Activated CD8-positive, alpha-beta memory T cell treated with anti-CD3 and anti-CD28 coated beads for 1 hour (primary cell): ENCODE measurements at places on chromosomes 1 and 21.
A peak's percentile ranks its signal among the peaks of the same experiment; 100 is the strongest.

DNA sequence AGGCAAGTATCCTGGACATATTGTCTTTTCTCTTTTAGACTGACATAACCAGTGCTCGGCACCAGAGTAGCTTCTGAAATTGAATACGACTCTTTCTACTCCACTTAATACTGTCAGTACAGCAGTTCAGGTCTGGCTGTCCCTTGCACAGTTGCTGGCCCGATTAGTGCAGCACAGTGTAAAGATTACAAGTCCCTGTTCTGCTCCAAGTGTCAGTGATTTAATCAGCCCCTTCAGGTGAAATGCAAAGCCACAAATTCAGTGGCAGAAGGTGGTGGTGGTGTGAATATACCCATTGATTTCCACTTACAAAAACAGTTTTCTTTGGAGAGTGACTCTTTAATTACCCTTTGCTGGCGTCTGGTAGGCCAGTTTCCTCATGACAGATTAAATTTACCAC is 545.4 kb downstream of the ADGRL2 start:
- no peak for DNase-seq

GRCh38 chr1:150268340-150268704 is 494 bp downstream of the APH1A start:
- peak; percentile 16 for DNase-seq

- no peak for DNase-seq
Observed at GRCh38 chr1:59645893-59646292, 168.9 kb upstream of the HOOK1 start.

GRCh38 chr1:178324003-178324402 is 172.8 kb downstream of the CLEC20A start:
- no peak for DNase-seq

DNA sequence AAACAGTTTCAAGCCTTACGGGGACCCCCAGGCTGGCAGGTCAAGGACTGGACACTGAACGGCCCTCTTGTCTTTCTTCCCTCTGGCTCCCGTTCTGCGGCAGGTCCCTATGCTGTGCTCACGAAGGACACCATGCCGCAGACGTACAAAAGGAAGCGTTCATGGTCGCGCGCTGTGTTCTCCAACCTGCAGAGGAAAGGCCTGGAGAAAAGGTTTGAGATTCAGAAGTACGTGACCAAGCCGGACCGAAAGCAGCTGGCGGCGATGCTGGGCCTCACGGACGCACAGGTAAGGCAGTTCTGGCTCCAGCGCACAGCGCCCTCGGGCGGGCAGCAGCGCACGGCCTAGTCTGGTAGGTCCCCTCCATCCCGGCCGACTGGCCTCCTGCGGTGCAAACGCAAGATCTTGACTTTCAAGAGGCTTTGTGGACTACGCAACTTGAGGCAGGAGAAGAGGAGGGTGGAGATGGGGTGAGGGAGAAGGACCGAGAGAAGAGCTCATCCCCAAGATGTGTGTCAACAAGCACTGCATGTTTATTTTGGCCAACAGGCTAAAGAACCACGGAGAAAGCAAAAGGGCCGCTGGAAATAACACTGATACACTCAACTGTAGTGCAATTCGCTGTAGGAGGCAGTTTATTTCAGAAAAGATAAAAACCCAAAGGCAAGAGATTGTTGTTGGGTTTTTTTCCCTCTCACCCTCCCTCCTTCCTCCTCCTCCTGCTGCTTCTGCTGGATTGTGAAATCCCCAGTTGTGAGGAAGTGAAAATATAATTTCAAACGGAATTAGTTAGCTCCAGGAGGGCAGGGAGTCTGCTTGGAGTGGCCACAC is 3.0 kb downstream of the HLX start:
- no peak for DNase-seq

DNA sequence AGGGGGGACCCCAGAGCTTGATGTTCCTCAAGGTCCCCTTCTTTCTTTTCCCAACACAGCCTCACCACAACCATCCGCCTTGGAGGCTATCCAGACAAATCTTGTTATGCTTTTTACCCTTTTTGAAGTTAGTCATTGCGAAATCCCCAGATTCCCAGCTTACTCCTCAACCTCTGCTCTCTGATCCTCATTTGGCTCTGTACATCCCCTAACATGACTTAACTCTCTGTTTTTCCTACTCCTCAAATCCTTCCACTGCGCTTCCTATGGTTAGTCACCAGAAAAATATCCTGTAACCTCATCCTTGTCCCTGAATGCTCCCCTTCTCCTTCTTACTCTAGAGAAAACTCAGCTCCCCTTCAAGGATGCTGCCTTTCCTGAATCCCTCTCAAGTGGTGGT is 189.1 kb upstream of the POU3F1 start:
- no peak for DNase-seq

GRCh38 chr1:88036345-88037014 is 647.6 kb upstream of the PKN2 start:
- no peak for DNase-seq

GRCh38 chr21:42474043-42474831 is 21.8 kb downstream of the RSPH1 start:
- no peak for DNase-seq

- no peak for DNase-seq
Observed at GRCh38 chr1:203354246-203354645, 3.3 kb upstream of the FMOD start.

GRCh38 chr1:32998997-32999396 is 34.4 kb upstream of the RNF19B start:
- no peak for DNase-seq

DNA sequence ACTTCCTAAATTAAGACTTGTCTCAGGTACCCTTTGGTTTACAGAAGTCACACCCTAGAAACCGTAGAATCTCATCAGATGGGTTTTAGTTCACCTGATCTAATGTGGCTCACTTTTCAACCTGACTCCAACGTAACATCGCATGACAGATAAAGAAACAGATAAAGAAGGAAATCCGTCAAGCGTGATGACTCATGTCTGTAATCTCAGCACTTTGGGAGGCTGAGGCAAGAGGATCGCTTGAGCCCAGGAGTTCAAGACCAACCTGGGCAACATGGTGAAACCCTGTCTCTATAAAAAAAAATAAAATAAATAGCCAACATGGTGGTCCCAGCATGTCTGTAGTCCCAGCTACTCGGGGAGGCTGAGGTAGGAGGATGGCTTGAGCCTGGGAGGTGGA is 97.3 kb downstream of the SPSB1 start:
- no peak for DNase-seq

- no peak for DNase-seq
Observed at GRCh38 chr1:59410457-59410856, 113.6 kb downstream of the FGGY start.

- no peak for DNase-seq
Observed at GRCh38 chr1:151461694-151462093, 2.4 kb upstream of the POGZ start.
